ENCODE measurements at places on chromosomes 4 and X.

- no peak for DNase-seq
Measured at GRCh38 chr4:17561195-17561909, 15.6 kb upstream of the LAP3 start.

- DNase-seq, result no peak
Measured at GRCh38 chr4:100339870-100340269, 149.6 kb upstream of the DDIT4L start.

GRCh38 chr4:125801373-125801772, 486.6 kb downstream of the FAT4 start:
- DNase-seq, result no peak

DNA sequence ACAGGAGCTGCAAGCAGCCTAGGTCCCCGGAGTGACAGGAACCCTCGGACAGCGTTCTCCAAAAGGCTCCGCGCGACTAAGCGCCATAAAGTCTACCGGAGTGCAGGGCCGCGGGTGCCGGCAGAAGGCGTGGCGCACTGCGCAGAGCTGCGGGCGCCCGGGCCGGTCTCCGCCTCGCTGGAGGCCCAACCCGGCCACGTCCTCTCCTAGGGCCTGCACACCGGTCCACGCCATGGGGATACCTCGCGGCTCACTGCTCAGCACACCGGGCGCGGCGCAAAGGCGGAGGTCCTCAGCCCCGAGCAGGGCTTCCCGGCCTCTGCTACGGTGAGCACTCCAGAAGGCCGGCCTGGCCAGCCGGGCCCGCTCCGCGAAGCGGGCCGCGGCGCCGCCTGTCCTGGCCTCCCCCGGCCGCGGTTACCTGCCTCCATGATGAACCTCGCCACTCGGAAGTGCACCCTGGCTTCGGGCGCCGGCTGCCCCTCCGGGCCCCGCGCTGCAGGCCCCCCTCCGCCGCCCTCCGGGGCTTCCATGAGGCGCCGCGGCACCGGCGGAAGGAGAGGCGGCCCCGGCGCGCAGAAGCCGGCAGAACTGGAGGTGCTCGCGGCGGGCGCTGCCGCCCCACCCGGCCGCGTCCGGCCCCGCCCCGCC, at the start of gene CCNQ:
Gene CCNQ (minus strand): TSS at position 599 of the 651 bp plus-strand sequence. CDS start 66 bp downstream, at position 533.
- no peak for DNase-seq

GRCh38 chr4:89868276-89868675, 26.4 kb upstream of the MMRN1 start:
- no peak for DNase-seq

- no peak for DNase-seq
Measured at GRCh38 chrX:35829501-35829900, 31.4 kb downstream of the MAGEB16 start.

- DNase-seq, result no peak
Measured at GRCh38 chr4:52883707-52884669, 21.9 kb downstream of the RASL11B start.

DNA sequence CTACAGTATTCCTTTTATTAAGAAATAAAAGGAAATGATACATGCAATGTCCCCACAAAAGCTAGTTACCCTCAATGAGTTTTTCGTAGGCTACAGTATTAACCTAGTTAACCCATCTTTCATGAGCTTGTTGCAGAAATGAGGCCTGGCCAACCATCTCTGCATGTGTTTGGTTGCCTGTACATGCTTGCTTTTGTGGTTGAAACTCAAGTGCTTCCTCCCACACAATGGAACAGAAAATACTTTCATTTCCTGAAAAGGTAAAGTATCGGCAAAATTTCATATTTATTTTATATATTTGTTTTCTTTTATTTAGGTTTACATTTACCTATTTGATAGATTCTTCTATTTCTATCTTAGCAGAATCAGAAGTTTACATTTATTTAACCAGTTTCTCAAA, 214.6 kb upstream of the FAM241A start:
- no peak for DNase-seq

DNA sequence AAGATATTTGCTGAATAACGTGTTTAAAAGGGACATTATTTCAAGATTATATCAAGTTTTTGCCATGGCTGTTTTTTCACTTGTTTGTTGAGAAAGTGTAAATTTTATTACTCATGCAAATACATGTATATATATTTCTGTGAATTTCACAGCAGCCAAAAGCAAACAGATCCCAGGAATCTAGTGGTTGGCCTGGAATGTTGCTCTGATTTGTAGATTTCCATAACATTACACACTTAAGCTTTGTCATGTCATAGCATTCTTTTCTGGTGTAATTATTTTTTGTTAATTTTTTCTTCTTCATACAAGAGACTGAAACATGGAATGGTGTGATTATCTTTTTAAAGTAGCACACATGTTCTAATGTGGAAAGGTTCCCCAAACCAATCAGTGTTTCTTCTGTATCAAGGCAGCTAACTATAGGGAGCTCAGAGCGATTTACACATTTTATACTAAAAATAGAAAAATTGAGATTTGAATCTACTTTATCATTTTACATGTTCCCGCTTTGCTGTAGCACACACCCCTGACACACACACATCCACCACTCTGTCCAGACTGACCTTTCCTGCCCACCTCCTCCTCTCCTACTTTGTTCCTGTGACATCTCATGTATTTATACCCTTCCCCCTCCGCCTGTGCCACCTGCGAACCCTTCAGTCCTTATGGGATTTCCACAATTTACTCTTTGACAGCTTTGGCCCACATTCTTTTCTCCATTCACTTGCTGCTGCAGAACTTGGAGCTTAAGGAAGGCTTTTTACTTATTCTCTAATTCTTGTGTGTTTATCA, 20.3 kb downstream of the RUFY3 start:
- no peak for DNase-seq

Data from stimulated activated CD8-positive, alpha-beta memory T cell treated with anti-CD3 and anti-CD28 coated beads, Interleukin-15, amount 100 ng/mL, for 1 hour (primary cell).